ENCODE measurements at places on chromosomes 2 and 18.

- no peak for DNase-seq
Observed at GRCh38 chr18:34002130-34002529, 222.6 kb downstream of the NOL4 start.

DNA sequence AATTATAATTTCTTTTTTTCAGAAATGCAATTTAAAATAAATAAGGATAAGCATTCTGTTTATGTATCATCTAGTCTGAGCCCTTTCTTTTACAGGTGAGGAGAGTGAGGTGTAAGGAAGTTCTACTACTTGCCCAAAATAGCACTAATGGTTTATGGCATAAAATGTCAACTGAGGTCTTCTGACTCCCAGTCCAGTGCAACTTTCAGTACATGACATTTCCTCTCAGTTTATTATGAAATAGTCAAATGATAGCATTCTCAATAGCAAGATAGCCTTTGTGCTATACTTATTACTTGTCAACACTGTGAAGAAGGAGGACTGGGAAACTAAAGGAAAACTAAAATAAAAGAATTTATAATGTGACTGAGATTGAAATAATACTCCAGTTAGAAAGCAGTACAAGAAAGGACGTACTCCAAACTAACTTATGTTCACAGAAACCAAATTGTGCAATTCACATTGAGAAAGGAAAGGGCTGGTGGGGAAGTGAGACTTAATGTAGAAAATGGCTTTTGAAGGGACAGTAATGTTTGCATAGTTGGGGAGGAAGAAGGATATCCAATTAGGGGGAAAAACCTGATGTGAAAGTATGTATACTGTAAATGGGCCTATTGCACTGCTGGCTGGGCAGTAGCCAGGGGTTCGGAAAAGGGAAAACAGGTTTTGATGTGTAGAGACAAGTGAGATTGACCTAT is 166.7 kb upstream of the ZEB2 start:
- no peak for DNase-seq

DNA sequence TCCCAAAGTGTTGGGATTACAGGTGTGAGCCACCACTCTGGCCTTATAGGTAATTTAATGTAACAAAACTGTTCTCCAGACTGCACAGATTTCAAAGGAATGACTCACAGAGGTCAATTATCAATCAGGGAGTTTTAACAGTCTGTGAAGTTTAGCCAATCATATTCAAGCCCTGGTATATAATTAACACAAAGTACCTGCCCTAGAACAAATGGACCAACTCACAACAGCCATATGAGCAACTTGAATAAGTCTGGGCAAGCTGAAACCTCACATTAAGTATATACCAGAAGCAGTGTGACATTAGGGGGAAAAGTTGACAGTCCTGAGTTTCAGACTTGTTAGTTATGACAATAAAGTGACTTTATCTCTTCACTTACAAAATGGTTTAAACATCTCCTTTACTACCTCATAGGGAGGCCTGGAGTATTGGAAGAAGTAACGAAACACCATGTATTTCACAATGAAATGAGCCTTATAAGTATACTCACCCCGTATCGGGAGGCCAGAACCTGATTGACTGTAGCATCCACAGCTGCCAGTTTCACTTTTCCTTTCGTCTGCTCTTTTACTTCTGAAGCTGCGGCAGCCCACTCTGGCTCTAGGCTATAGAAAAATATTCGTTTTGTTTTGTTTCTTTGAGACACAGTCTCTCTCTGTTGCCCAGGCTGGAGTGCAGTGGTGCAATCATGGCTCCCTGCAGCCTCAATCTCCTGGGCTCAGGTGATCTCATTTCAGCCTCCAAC is 22.2 kb downstream of the PDIA6 start:
- DNase-seq: no peak

DNA sequence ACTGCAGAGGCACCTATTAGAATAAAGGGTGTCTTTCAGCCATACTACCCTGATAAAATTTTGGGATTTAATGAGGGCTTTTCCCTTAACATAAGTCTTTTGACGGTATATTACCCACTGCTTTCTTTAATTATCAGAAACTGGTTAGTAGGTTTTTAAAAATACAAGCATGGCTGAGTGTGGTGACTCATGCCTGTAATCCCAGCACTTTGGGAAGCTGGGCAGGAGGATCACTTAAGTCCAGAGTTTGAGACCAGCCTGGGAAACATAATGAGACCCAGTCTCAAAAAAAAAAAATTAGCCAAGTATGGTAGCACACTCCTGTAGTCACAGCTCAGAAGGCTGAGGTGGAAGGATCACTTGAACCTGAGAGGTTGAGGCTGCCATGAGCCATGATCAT is 16.1 kb downstream of the CPSF3 start:
- DNase-seq: no peak
